Panc1 (cell line): ENCODE measurements at places on chromosomes 12 and 14. TPM values are rescaled to one million over a fixed set of nuclear protein-coding genes. Genes with fewer than 3 reads are reported as not detected.

DNA sequence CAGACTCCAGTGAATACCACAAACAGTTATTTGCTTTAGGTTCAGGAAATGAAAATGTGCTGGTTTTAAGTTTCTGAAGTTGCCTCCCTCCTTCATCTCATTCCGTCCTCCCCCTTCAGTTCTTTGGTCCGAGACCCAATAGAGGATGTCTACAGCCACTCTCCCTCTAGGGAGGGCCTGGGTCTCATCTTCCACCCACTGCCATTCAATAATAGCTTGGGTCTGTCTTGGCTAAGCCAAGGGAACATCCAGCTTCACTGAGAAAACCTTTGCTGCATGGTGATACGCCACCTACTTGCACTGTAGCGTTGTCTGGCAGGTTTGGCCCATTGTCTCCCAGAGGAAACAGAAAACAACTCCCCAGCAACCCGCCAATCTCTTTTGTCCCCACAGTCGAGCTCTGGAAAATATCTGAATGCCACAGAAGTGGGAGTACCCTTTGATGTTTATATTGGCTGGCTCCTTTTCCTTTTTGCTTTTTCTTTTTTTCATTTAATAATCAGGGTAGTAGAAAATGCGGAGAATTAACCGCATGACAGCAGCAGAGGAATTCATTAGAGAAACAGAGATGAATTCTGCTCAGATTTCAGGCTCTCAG lies 380.1 kb downstream of the RAD51B start:
- DNase-seq, result no peak

- peak; percentile 39 for DNase-seq
Observed at GRCh38 chr12:62848418-62848817, 86.5 kb downstream of the PPM1H start.

GRCh38 chr12:87511371-87511770 lies 517.8 kb downstream of the C12orf50 start:
- DNase-seq, result no peak

The DNAH10 gene
- 0.39 TPM for total RNA-seq

DNA sequence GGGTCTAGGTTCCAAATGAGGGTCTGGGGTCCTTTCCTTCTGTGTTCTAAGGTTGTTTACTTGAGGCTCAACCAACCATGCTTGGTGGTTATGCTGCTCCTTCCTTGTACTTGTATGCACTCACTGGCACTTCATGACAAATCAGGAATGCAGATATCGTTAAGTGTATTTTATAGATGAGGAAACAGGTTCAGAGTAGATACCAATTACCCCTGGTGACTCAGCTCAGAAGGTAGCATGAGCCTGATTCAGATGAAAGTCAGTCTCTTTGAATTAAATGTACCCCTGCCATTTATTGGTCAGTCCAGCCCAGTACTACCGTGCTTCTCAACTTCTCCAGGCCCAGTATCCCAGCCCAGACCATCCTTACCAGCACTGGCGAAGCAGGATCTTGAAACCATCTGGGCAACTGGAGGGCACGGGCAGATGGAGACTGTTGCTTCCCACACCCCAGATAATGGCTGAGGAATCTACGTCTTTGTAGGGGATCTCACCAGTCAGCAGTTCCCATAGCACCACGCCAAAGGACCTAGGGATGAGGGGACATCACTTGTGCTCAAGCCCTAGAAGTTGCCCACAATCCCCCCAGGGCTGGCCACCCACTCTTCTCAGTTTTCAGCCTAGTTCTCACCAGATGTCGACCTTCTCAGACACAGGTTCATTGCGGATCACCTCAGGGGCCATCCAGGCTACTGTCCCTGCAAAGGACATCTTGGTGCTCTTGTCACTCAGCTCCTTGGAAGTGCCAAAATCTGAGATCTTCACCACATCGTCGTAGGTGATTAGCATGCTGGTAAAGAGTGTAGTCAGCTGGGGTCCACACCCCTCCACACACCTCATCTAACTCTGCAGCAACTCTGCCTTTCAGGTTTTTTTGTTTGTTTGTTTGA lies 14.3 kb downstream of the MAP3K12 start:
- DNase-seq, result no peak

GRCh38 chr14:24283796-24284460 lies 12.5 kb upstream of the RABGGTA start:
- DNase-seq, result no peak

The CCDC38 gene
- total RNA-seq, result not detected

The C12orf54 gene
- not detected for total RNA-seq

The MYH7 gene
- not detected for total RNA-seq

GRCh38 chr12:131176926-131177325 lies 223.2 kb downstream of the ADGRD1 start:
- DNase-seq, result no peak

GRCh38 chr14:72554401-72554800 lies 339.5 kb downstream of the DPF3 start:
- no peak for DNase-seq

GRCh38 chr12:45726603-45727300 lies 2.8 kb upstream of the ARID2 start:
- DNase-seq, result no peak

The CCDC175 gene
- total RNA-seq, result not detected

The TAS2R10 gene
- total RNA-seq, result 0.23 TPM

GRCh38 chr12:1283316-1283715 lies 292.3 kb downstream of the ERC1 start:
- no peak for DNase-seq

DNA sequence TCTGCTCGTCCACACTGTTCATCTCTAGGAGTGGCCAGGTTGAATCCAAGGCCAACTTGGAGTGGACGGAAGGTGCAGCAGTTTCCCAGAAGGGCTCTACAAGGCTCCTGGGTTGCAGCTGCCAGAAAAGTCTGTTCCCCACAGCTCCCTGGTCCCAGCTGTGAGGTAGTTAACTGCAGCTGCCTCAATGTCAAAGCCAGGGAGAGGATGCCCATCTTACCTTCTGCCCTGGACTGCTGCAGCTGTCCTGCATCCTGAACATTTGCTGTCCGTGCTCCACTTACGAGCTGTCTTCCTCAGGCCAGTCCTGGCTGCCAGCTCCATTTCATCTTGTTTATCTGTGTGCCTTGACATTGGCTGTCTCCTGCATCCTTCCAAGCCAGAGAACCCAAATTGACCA lies 227.3 kb downstream of the SLC41A2 start:
- DNase-seq, result no peak

- DNase-seq, result no peak
Observed at GRCh38 chr12:70648831-70649230, 11.6 kb upstream of the PTPRB start.
